ENCODE measurements at places on chromosomes 4 and X.

GRCh38 chr4:4689694-4690440 lies 148.0 kb upstream of the STX18 start:
- DNase-seq = peak; percentile 42

DNA sequence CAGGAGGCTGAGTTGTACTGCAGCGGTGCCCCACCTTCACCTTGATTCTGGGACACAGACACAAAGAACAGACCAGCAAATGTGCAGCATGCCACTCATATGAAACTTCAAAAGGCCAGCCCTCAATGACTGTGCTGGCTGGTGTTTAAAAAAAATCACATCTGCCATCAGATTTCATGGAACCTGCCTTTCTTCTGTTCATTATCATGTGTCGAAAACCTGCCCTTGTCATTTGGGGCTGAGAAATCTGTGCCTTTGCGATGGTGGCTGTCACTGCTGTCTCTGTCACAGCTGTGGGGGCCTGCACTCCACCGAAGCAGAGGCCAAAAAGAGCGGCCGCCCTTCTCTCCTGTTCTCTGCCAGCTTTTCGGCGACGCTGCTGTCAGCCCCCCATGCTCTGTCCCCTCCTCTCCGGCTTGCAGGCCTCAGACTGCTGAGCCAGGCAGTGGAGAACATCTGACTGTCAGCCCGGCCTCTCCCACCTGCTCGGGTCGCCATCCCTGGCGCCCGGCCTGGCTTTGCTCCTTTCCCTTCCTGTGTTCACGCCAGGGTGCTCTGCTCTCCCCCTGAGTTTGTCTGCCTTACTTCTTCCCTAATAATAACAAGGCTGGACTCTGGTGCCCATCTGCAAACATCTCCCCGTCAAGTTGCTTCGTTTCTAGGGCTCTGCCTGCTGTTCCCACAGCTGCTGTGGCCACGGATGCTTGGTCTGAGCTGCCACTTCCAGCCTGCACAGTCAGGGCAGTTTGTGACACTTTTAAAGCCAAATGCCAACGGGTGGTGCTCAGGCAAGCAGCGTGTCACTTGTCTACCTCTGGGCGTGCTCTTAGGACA lies 355.2 kb downstream of the UNC5C start:
- DNase-seq = no peak

GRCh38 chrX:79719568-79720231 lies 294.9 kb upstream of the TBX22 start:
- no peak for DNase-seq

DNA sequence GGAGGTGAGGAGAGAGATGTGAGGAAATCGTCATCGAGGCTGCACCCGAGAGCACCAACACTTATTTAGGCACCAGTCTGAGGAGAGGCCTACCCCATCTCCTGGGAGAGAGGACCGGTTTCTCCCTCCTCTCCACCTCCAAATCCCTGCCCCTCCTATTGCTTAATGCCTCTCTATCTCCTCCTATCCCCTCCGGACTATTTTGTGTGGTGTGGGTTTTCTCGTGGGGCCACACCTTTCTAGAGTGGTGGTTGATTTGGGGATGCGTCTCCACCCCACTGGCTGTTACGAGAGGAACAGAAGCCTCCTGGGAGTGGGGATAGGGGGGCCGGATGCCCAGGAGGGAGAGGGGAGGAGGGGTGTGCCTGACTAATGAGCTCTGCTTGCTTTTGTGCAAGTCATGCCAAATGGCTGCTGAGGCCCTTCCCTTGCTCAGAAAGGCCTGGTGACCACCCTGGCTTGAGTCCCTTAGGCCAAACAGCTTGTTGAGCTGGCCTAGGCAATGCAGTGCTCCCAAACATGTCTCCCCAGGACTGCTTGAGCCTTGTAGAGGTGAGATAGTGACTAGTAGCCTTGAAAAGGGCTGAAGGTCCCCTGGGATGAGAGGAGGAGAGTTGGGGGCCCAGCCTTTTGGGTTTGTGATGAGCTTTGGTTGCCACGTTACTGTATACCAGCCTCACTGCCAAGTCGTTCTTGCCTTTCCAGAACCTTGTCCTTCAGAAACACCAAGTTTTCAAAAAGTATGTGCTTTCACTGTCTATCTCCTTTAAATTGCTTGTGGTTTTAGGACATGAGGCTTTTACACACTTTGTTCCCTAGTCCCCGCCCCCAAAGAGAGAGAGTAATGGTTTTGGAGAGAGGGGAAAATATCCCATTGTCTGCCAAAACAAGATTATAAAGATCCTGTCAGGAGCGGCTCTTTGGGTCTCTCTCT lies 1.2 kb downstream of the MSN start:
- DNase-seq = no peak

GRCh38 chr4:27043200-27043599 lies 182.6 kb downstream of the STIM2 start:
- no peak for DNase-seq

- DNase-seq = no peak
Measured at GRCh38 chr4:8553216-8553615, 27.0 kb upstream of the GPR78 start.

GRCh38 chrX:114152130-114152529 lies 431.8 kb upstream of the HTR2C start:
- DNase-seq = no peak

GRCh38 chrX:122475306-122475705 lies 708.8 kb upstream of the GRIA3 start:
- DNase-seq = no peak

- DNase-seq = no peak
Measured at GRCh38 chr4:26248647-26249046, 72.2 kb upstream of the RBPJ start.

DNA sequence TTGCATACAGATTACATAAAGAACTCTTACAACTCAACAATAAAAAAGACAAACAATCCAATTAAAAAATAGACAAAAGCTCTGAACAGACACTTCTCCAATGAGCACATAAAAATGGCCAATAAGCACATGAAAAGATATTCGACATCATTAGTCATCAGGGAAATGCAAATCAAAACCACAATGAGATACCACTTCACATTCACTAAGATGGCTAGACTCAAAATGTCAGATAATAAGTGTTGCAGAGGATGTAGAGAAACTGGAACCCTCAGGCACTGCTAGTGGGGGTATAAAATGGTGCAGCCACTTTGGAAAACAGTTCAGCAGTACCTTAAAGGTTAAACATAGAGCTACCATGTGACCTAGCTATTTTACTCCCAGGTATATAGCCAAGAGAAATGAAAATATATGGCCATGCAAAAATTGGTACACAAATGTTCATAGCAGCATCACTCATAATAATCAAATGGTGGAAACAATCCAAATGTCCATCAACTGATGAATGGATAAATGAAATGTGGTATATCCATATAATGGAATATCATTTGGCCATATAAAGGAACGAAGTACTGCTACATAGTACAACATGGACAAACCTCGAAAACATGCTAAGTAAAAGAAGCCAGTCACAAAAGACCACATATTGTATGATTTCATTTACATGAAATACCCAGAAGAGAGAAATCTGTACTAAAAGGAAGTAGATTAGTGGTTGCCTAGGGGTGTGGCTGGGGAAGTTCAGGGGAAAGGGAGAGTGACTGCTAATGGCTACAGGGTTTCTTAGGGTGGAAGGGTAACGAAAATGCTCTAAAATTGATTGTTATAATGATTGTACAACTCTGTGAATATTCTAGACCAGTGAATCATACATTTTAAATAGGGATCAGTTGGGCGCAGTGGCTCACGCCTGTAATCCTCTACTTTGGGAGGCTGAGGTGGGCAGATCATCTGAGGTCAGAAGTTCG lies 29.4 kb downstream of the SASH3 start:
- no peak for DNase-seq

- no peak for DNase-seq
Measured at GRCh38 chrX:135256923-135257322, 5.1 kb downstream of the ETDA start.

GRCh38 chr4:47128991-47129390 lies 97.6 kb downstream of the GABRB1 start:
- no peak for DNase-seq

- no peak for DNase-seq
Measured at GRCh38 chr4:20037745-20038144, 214.0 kb upstream of the SLIT2 start.

DNA sequence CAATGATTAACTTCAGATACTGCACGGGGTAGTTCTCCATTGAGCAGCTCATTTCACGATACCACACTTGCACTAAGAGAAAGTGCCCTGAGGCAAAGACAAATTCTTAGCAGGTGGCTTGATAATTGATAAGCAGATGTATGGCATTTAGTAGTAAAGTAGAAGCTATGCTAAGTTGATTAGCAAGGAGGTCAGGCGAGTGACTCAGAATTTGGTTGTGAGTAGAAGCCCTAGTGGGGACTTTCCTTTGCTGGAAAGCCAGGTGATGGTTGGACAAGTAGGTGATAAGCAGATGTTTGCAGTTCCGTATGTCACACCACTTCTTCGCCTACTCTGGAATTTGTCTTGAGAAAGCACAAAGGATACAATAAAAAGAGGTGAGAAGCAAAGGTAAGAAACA lies 58.7 kb downstream of the TLL1 start:
- no peak for DNase-seq

DNA sequence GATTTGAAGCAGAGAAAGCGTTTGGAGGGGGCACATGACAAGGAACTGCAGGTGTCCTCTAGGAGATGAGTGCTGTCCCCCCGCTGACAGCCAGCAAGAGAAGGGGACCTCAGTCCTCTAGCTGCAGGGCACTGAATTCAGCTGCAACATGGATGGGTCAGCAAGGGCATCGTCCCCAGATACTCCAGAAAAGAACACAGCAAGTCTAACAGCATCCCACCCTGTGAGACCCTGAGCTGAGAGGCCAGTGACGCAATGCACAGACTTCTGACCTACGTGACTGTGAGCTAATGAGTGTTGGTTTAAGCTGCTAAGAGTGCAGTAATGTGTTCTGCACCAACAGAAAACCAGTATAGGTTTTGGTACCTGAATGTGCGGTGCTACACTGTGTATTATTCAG lies 11.6 kb upstream of the CENPVL2 start:
- no peak for DNase-seq

GRCh38 chr4:79684516-79684915 lies 276.5 kb upstream of the GK2 start:
- no peak for DNase-seq

- no peak for DNase-seq
Measured at GRCh38 chr4:46386570-46386969, 3.4 kb downstream of the GABRA2 start.

DNA sequence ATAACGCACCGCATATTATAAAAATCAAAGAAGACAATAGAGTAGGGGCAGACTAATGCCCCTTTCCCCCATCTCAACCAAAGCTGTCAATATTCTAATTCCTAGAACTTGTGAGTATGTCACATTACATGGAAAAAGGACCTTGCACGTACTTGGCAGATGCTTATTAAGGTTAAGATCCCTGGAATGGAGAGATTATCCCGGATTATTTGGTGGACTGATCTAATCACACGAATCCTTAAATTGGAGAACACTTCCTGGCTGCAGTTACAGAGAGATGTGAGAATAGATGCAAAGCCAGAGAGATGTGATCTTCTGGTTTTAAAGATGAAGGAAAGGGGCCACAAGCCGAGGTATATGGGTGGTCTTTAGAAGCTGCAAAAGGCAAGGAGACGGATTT lies 548.7 kb downstream of the SPRY1 start:
- no peak for DNase-seq

GRCh38 chr4:122481766-122482405 lies 25.4 kb upstream of the IL2 start:
- no peak for DNase-seq

DNA sequence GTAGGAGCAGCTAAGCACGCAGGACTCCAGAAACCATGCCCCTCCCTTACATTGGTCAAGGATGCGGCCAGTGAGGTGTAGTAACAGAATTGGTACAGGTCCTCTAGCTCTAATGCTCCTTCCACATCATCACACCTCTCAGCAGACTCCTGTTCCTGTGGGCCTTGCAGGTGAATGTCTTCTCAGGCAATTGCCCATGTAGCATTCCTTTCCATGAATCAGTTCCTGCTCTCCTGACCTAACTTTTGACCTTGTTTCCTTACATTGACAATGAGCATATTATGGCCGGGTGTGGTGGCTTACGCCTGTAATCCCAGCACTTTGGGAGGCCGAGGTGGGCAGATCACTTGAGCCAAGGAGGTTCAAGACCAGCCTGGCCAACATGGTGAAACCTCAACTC lies 31.3 kb downstream of the MAP7D3 start:
- no peak for DNase-seq

GRCh38 chrX:105461016-105461415 lies 240.5 kb upstream of the TEX13A start:
- no peak for DNase-seq

DNA sequence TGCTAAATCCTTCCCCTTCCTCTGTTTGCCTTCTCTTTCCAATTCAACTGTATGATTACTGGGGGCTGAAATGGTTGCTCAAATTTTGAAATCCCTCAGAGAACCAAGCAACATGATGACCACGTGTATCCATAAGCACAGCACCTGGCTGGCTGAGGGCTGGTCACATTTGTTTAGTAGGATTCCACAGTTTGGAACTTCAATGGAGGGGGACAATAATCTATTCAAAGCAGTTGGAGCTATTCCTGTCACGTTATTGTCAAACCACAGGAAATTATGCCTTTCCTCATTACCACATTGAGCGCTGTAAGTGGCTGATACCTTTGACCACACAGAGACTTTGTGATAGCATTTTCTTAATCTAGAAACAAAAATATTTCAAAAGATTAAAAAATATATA lies 7.0 kb downstream of the TMSB4X start:
- no peak for DNase-seq

GRCh38 chr4:96092151-96092705 lies 252.3 kb downstream of the PDHA2 start:
- DNase-seq = no peak

DNA sequence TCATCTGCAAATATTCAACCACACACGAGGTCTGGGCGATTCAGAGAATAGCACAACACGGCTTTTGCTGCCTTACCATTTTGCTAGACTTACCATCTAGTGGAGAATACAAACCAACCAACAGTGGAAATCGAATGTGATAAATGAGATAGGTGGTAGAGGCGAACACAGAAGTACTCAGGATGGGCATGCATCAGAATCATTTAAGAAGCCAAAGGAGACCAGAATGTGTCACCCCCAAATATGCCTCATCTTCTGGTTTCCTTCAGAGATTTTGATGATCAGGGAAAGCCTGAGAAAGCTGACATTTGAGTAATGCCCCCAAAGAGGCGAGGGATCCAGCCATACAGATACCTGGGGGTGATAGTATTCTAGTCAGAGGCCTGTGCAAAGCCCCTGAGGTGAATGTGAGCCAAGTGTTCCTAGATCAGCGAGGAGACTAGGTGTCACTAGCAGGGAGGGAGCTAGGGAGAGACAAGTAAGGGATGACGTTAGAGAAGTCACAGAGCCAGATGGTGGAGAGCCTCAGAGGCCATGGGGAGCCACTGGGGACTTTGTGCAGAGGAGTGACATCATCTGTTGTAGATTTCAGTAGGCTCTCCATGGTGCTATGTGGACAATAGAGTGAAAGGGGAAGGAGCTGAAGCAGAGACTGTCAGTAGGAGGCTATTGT lies 1.7 kb downstream of the MTMR1 start:
- DNase-seq = no peak

DNA sequence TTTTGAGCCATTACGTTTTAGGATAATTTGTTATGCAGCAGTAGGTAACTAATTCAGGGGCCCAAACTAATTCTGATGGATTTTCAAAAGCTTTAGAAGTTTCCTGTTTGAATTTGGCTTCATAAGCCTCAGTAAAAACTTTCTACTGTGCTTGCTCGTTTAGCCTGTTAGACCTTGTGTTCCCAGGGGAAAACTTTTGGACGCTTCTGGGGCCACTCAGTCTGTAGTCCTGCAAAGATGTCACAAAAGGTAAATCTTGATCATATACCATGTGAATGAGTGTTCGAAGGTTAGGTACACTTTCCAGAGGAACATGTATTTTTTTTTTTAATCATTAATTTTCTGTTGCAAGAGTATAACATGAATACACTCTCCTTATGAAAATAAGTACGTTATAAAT lies 70.7 kb downstream of the SUPT20HL2 start:
- no peak for DNase-seq

GRCh38 chr4:159103384-159103990 lies 608 bp downstream of the RAPGEF2 start:
- peak; percentile 29 for DNase-seq
